ENCODE measurements at places on chromosomes 11 and 22. TPM values are rescaled to one million over a fixed set of nuclear protein-coding genes. Genes with fewer than 3 reads are reported as not detected.
A peak's percentile ranks its signal among the peaks of the same experiment; 100 is the strongest.

GRCh38 chr11:63768237-63769041 is at the start of gene ZFTA:
Gene ZFTA (minus strand): TSS chr11:63768775. CDS start chr11:63768622, 153 bp downstream.
- DNase-seq = no peak

DNA sequence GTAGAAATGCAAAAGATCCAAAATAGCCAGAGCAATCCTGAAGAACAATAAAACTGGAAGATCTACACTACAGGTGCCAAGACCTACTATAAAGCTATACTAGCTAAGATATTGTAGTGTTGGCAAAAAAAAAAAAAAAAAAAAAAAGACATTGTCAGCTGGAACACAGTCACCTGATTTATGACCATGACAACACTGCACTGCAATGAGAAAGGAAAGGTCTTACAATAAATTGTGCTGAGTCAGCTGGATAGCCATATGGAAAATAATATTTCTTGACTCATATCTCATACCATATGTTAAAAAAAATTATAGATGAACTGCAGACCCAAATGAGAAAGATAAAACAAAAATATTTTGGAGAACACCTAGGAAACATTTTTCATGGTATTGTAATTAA is 3.1 kb upstream of the PANX3 start:
- DNase-seq = no peak

DNA sequence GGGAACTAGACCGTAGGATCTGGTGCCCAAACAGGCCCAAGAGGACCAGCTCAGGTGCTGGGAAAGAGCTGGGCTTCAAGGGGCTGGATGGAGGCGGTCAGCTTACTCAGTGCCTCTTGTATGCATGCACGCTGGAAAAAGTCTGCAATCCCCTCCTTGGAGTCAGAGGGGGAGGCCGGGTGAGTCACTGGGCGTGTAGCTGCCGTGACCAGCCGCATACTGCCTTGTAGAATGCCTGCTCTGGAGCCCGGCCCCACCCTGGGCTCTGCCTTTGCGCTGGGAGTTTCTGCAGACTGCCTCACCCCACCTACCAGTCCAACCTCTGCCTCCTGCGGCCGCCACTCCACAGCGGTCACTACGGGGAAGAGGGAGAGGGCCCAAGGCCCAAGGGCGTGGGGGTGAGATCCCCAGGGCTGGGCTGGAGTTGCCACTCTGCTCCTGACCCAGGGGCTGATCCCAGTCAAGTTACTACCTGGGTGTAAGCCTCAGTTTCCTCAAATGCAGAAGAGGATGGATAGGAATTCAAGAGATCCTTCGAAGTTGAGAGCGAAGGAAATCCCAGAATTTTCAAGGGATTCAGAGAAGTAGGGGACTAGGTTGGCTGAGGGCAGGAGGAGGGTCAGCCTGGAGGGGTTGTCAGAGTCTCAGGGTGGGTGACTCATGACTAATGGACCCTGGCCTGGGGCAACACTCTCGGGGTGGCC is 4.2 kb downstream of the MRGPRF start:
- peak; percentile 83 for DNase-seq

DNA sequence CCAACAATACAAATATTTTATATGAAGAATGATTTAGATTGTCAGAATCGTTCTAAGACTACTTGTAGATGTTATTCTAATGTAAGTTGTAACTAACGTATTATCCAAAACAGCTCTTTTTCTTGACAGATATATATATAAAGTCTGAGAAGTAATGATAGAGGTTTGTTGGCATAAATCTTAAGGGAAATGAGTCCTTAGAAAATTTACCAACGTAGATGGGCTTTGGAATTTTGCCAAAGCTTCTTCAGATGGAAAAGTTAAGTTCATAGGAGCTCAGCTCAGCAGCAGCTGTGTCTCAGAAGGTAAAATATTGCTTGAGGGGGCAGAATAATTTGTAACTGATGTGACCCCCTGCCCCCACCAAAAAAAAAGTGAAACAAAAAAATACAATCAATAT is 66.7 kb downstream of the BID start:
- DNase-seq = no peak

GRCh38 chr11:133122256-133122655 is 410.0 kb downstream of the OPCML start:
- DNase-seq = no peak

DNA sequence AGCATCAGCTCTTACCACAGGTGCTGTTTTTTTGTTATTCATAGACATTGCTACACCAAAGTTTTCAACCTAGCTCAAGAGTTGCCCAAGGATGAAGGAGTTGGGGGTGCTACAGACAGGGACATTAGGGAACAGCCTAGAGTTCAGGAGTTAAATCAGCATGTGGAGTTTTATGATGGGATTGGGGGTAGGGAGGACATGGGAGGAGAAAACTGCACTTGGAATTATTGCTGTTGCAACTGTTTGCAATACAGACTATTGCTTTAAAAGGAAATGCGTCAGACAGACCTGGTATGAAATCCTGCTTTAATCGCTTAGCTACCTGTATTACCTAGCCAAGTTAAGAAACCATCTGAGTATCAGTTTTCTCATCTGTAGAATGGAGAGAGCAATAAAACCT is 6.3 kb downstream of the TMA7B start:
- no peak for DNase-seq

GRCh38 chr11:61706452-61707400 is 26.5 kb downstream of the DAGLA start:
- DNase-seq = no peak

DNA sequence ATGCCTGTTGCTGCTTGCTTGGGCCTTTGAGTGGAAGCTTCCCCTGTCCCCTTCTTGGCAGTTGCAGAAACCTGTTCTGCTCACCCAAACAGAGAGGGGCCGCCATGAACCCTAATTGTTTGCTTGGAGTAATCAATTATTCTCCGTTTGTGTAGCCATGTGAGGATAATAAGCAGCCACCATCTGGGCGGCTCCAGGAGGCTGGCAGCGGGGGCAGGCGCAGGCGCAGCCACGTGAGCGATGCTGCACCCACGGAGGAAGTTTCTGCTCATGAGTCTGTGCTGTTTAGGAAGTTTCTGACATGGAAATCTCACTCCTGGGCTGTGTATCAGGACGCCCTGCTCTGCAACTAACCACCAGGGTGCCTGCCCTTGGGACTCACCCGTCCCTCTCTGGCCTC is 90.1 kb downstream of the MPPED1 start:
- DNase-seq = no peak

DNA sequence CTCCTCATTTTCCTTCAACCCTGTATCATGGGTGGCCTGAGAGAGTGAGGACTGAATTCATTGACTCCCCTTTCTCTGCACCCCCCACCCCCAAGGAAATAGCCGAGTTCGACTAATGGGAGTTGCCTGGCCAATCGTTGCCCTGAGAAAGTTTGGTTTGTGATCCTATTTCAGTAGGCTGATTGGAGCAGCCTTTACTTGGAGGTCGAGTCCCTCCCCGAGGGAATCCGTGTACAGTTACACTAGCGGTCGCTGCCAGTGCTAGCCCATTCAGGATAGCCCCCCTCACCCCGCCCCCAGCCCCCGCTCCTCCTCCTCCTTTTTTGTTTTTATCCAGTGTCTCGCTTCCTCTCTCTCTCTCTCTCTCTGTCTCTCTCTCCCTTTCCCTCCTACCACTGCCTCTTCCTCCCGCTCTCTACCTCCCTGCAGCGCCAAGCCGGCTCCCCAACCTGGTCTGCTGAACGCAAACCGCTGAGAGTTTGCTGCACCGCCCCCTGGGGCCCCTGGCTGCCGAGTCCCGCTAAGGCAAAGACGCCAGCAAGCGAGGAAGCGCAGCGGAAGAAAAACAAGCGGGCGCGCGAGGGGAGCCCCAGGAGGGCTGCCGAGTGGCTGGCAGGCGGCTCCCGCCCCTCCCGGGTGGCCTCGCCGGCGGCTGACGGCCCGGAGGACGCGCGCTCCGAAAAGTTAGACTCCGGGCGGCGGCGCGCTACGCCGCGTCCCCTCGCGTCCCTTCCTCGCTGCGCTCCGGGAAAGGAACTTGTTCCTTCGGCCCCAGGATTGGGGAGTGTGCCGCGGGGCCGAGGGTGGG is at the start of gene GRAMD1B:
Gene GRAMD1B (plus strand): TSS at position 357 of the 808 bp plus-strand sequence. CDS start 524 bp downstream, outside the sequence.
- no peak for DNase-seq

DNA sequence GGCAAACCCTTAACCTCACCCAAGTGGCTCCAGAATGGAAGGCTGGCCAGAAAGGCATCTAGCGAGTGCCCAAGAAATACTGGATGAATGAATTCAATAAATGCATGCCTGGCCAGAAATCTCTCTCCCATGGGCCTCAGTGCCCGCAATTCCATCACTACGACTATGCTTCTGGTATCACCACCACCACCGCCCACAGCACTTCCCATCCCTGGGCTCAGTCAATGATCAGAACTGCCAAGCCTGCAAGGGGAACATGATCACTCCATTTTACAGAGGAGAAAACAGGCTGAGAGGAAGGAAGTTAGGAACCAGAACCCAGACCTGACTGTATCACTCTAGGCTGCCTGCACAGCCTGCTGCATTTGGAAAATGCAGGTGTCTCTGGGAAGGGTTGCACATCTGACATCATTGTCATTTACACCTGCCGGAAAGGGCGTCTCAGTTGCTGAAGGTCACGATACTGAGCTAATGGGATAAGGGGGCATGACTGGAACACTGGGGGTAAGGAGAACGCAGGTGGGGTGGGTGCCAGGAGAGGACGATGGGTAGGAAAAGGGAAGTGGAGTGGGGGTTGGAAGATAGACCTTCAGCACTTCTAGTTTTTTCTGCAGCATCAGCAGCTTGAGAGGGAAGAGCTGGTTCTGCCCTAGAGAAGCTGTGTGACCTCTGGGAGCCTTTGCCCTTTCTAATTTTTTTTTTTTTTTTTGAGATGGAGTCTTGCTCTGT is 3.2 kb downstream of the GPR152 start:
- DNase-seq = no peak

- no peak for DNase-seq
These were observed 243.2 kb upstream of the ZC3H12C start for GRCh38 chr11:109849946-109850345.

DNA sequence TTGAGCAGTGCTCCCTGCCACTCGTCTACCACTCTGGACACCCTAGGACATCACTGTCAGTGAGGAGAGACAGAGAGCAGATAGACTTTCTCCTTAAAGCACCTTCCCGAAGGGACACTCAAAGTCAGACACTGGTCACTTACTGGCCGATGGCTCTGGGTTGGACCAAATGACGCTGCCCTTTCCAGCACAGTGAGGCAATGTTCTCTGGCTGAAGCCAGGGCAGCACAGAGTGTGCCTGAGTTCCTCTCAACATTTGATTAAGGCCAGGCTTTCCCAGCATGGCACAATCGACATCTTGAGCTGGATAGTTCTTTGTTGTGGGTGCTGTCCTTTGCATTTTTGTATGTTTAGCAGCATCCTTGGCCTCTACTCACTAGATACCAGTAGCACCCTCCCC is 206.2 kb downstream of the CSNK2A3 start:
- no peak for DNase-seq

GRCh38 chr11:132921597-132921996 is 610.7 kb downstream of the OPCML start:
- DNase-seq = no peak

DNA sequence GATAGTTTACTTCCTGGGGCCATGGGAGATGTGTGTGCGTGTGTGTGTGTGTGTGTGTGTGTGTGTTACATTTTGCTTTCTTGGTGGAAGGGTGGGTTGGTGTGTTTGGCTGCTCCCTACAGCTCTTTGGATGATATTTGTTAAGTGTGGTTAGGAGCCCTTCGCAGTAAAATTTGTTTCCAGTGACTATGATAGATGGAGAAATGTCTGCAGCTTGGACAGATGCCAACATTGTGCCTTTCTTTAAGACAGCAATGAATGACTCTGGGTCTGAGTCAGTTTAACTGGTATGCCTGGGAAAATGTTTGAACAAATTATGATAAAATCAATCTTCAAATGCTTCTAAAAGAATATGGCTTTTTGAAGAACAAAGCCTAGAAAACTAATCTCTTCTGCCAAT is 102.7 kb upstream of the TRPC6 start:
- peak; percentile 3 for DNase-seq

- DNase-seq = no peak
These were observed 11.0 kb downstream of the DDB2 start for GRCh38 chr11:47225552-47226400.

GRCh38 chr22:39081598-39081997 is 4.5 kb downstream of the APOBEC3G start:
- no peak for DNase-seq

DNA sequence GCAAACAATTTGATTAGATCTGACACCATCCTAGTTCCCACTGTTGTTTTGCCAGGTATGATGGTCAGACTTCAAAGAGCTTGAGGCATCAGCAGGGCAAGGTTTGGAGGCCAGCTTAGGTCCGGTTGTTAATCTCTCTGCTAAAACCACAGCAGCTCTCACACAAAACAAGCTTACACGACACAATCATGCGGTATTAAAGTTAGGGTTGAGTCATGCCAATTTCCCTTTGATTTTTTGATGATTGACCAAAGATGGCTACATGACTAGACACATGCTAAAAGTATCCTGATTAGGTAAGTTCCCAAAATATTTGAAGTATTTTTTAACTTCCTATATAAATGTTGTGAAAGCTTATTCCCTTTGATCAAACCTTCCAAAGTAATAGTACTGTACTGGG is 145.9 kb downstream of the ELP4 start:
- DNase-seq = peak; percentile 84

GRCh38 chr22:38016182-38017151 is 32.1 kb upstream of the SOX10 start:
- no peak for DNase-seq

GRCh38 chr22:23237841-23238240 is 57.5 kb downstream of the BCR start:
- no peak for DNase-seq

DNA sequence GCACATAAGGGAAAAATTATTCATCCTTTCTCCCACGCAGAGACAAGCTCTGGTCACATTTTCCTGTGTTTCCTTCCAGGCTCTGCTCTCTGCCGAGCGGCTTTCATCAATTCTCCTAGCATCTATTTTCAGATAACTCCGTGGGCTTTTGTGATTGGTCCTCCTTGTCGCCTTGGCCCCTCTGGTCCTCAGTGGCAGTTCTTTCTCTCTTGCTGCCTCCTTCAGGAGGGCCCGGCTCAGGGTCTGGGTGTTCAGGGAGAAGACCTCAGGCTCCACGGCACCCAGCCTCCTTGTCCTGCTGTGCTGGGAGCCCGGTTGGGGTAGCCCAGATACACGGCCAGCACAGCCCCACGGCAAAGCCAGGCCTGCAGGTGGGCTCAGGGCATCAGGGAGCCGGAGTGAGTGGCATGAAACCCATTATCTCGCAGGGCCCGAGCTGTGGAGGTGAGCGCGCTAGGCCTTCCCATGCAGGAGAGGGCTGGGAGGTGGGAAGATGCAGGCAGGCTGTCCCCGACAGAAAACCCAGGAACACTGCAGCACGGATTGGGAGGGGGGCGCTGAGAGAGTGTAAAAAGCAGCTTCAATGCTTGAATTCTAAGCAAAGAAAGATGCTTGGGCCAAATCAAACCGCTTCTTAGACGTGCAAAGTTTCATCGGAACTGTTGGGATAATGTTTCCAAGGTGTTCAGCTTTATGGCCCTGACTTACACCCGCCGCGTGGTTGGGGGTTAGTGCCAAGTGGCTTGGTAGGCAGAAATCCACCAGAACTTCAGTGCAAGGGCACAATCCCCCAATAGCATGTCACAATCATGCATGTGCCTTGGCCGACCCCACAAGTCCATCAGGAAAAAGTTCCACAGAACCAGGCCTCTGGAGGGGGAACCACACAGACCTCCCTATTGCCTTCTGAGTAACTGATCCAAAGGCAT is 81.9 kb upstream of the WNT7B start:
- no peak for DNase-seq

- DNase-seq = no peak
These were observed 838.6 kb downstream of the TBC1D22A start for GRCh38 chr22:47600791-47601625.

Gene PUS3
- 11.9 TPM for total RNA-seq

Gene NOX4
- not detected for total RNA-seq

Gene CSKMT
- total RNA-seq = 63.5 TPM

Gene OR52H1
- not detected for total RNA-seq

Gene GP1BB
- 4.8 TPM for total RNA-seq

Gene PLAAT5
- not detected for total RNA-seq

Gene NRXN2
- 1.5 TPM for total RNA-seq

Gene TTC28
- 0.12 TPM for total RNA-seq
